ENCODE measurements at places on chromosomes 1 and 21.

DNA sequence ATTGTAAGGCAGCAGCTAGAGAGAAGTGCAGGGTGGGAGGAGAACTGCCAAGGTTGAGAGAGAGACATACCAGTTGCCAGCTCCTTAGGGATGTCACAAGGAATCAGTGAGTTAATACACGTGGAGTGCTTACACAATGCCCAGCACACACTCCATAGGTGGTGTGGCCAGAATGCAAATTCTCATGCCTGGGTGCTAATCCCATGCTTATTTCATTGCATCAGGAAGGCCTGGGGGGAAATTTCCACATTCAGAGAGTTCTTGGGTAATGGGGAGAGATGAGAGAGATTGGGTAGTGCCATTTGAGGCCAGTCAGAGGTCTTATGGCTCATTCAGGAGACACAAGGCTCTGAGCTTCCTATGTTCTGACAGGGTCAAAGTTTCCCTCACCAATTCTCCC, 38.7 kb downstream of the GJA5 start:
- peak; percentile 24 for DNase-seq

- no peak for DNase-seq
Observed at GRCh38 chr1:205250699-205251098, 23.0 kb downstream of the TMCC2 start.

GRCh38 chr1:168328731-168329364, 48.2 kb downstream of the TBX19 start:
- DNase-seq: no peak

GRCh38 chr1:28640766-28641165, 2.1 kb downstream of the TAF12 start:
- DNase-seq: peak; percentile 31

DNA sequence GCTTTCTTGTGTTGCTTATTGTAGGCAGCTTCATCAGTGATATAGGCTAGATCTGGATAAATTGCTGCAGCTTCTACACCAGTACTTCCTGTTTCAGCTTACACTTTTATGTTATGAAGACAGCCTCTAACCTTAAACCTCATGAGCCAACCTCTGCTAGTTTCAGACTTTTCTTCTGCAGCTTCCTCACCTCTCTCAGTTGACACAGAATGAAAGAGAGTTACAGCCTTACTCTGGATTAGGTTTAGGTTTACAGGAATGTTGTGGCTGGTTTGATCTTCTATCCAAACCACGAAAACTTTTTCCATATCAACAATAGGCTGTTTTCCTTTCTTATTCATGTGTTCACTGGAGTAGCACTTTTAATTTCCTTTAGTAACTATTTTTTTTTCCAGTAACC, 76.9 kb upstream of the RNPC3 start:
- DNase-seq: no peak

- DNase-seq: no peak
Observed at GRCh38 chr1:58459911-58460310, 86.6 kb downstream of the OMA1 start.

DNA sequence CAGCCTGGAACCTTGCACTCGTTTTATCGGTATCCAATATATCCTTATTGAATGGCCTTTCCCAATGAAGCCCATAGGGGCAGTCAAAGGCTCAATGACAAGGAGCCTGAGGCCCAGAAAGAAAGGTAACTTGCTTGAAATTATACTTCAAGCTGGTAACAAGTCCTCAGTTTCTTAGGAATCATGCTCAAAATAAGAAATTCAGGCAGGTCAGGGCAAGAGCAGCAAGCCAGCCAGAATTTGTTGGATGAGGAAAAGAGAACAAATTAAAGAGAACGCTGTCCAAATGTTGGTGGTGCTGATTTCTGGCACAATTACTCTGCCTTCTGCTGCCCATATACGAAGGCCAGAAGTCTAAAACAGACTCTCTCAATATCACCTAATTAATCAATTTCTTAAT, 77.6 kb downstream of the DDX20 start:
- DNase-seq: peak; percentile 17

DNA sequence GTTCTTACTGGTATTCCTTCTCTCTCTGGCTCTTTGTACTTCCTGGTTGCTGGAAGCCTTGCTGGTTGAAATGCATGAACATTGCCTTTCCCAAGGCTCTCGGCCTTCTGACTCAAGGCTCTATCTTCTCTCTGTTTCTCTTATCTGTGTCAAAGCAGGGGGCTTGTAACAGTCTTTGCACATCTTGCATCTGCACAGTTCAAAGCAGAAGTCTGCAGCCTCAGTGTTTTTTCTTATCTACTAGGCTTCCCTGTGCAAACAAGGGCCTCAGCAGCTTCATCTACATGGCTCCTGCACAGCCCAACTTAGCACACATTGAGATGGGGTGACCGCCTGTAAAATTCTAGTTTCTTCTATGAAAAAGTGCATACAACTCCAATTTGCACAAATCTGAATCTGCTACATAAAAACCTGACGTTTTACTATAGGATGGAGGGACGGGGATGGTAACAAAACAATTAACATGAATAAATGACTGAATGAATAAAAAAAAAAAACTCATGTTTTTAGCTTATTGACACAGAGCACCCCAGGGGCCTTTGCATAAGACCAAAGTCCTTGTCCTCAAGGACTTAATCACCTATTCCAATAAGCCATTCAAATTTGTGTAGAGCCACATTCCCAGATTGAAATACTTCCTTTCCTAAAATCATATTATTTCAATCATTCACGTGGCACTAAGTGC, 458.3 kb downstream of the LMO4 start:
- no peak for DNase-seq

Measured in T47D (cell line).